Naive B cell (primary cell): ENCODE measurements at places on chromosomes 2 and 18.

- no peak overlapping the region for H3K4me3 ChIP-seq
- H3K27ac ChIP-seq: no peak overlapping the region
- H3K36me3 ChIP-seq: no peaks in the 10 kb centered on the region
Observed at GRCh38 chr2:64328756-64329155, 125.2 kb upstream of the LGALSL start.

DNA sequence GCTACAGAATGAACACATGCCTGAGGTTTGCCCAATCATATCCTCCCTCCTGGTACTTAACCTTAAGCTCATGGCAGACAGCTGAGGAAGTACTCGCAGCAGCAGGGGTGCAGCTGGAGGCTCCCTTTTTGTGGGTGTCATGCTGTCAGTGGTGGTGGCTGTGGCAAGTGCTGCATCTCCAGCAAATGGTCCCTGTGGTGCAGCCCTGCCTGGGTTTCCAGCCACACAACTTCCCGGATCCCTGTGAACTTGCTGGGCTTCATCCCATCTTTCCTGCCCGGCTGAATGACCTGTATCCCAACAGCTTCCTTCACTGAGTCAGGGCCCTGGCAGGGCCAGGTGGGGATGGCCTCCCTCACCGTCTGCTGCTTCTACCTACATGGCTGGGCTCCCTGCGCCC, 5.0 kb downstream of the TMEM185B start:
- H3K36me3 ChIP-seq: peaks cover 25% of the 10 kb centered on the region
- H3K27ac ChIP-seq: no peak overlapping the region
- peaks cover 46% of the 10 kb centered on the region for H3K4me1 ChIP-seq
- DNase-seq: no peak
- no peak overlapping the region for H3K4me3 ChIP-seq

DNA sequence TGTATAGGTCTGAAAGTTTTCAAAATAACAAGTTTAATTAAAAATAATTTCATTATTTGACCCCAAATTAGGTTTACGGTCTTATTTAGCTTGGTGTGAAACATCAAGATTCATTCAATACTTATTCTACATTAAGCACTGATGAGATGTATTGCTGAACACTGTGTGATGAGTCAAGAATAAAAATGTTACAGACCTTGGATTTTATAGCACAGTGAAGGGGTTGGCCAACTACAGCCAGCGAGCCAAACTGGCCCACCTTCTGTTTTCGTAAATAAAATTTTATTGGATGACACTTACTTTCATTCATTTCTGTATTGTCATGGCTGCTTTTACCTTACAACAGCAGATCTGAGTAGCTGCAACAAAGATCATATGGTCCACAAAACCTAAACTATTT, 8.3 kb downstream of the PPP4R1 start:
- no peak overlapping the region for H3K4me3 ChIP-seq
- H3K27ac ChIP-seq: no peak overlapping the region
- H3K27me3 ChIP-seq: no peaks in the 10 kb centered on the region
- DNase-seq: no peak

DNA sequence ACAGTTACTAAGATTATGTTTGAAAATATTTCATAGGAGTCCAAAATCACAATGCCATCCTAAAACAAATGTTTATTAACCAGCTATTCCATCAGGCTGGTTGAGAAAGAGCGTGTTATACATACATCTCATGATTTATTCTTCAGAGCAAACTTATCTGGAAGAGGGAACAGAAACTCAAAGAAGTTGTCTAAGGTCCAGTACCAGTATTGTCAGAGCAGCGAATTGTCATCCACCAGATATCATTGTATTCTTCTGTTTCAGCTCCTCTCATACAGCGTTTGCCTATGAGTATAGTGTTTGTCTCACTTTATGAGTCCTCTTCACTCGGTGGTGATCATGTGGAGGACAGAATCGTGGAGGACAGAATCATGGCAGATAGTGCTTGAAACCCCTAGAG, 238.2 kb downstream of the OSR1 start:
- DNase-seq: no peak
- H3K27ac ChIP-seq: no peak overlapping the region
- no peaks in the 10 kb centered on the region for H3K4me1 ChIP-seq
- H3K27me3 ChIP-seq: no peaks in the 10 kb centered on the region
- H3K4me3 ChIP-seq: no peak overlapping the region
- no peaks in the 10 kb centered on the region for H3K36me3 ChIP-seq

DNA sequence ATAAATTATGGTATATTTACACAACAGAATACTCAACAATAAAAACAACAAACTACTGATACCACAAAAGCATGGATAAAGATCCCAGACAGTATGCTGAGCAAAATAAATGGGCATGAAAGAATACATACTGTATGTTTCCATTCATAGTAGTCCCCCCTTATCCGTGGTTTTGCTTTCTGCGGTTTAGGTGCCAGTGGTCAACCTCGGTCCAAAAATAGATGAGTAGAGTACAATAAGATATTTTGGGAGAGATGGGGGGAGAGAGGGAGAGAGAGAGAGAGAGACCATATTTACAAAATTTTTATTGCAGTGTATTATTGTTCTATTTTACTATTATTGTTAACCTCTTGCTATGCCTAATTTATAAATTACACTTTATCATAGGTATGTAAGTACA, 21.0 kb upstream of the TGFA start:
- H3K27ac ChIP-seq: no peak overlapping the region
- no peak for DNase-seq
- H3K36me3 ChIP-seq: no peaks in the 10 kb centered on the region
- H3K4me1 ChIP-seq: no peaks in the 10 kb centered on the region

- H3K27ac ChIP-seq: no peak overlapping the region
- H3K27me3 ChIP-seq: no peaks in the 10 kb centered on the region
- no peak for DNase-seq
- no peak overlapping the region for H3K4me3 ChIP-seq
- peaks cover 11% of the 10 kb centered on the region for H3K4me1 ChIP-seq
Observed at GRCh38 chr2:102027036-102027980, 35.5 kb downstream of the IL1R2 start.

DNA sequence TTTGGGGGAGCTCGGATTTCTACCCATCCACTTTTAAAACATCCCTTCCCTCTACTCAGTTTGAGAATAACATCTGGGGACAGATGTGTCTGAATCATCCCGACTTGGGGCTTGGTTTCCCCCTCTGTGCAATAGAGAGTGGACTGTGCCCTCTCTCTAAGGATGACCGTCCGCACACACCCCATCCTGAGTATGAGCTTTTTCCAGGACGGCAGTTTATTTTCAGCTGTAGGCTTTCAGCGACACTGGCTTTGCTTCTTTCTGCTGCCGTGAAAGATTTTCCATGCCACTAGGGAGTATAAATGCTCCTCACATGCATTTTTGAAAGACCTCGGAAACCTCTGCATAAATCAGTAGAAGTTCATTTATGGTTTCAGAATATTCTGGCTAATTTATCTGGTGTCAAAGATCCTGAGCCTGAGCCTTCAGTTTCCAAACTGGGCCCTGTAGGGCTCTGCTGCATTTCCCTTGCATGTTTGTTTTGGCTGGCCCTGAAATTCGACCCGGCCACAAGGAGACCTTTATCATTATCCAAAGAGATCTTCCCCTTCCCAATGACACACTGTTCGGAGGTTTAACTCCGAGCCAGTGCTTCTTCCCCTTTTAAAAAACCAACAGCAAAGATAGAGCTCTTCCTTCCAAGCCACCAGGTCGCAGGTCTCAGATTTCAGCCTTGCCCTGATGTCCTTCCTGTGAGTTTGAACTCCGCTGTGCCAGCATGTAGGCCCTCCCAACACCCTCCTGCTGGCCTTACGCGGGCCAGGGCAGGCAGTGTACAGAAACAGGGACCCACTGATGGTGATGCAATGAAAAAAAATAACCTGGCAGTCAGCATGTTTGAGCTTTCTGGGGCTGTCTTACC, 53.3 kb downstream of the FECH start:
- H3K4me3 ChIP-seq: no peak overlapping the region
- no peak for DNase-seq
- no peaks in the 10 kb centered on the region for H3K36me3 ChIP-seq

GRCh38 chr2:233926806-233927205, 9.6 kb downstream of the TRPM8 start:
- peaks cover 64% of the 10 kb centered on the region for H3K27me3 ChIP-seq
- no peaks in the 10 kb centered on the region for H3K4me1 ChIP-seq
- no peak for DNase-seq
- no peak overlapping the region for H3K4me3 ChIP-seq

- DNase-seq: no peak
- no peaks in the 10 kb centered on the region for H3K27me3 ChIP-seq
- H3K4me1 ChIP-seq: no peaks in the 10 kb centered on the region
- H3K27ac ChIP-seq: no peak overlapping the region
- H3K36me3 ChIP-seq: no peaks in the 10 kb centered on the region
Observed at GRCh38 chr2:14942987-14943386, 310.5 kb downstream of the LRATD1 start.
